Esophagus muscularis mucosa (tissue), 4 donors: ENCODE measurements at places on chromosomes 3 and 15. TPM values are rescaled to one million over a fixed set of nuclear protein-coding genes. Genes with fewer than 3 reads are reported as not detected.

DNA sequence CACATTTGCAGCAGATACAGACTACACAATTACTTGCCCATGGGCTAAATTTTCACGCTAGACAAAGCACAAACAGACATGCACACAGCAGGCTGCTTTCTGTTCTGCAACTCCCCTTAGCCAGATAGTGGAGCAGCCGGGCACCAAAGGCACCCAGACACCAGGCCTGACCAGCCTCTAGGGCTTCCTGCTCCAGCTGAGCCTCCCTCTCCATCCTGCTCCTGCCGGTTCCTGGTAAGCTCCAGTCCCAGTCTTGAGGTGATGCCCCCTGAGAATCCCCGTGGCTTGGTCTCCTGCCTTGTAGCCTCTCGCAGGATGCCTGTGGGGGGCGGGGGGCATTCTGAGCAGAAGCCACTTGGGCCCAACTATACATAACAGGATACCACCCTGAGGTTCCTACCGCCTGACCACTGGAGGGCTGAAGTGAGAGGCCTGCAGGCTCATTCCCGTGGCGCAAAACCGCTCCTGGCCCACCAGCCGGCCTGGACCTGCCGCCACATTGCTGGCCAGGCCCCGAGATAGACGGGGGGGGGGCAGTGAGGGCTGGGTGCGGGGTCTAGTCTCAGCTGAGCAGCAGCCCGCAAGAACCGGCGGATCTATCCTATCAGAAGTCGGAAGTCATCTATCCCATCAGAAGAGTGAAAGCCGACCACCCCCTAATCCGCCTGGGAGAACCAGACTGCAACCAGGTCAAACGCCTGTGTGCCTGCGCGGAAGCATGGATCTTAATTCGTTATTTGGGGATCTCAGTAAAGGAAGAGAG is 3.9 kb downstream of the FOXL2 start:
- no peak overlapping the region for H3K27ac ChIP-seq
- peaks cover 100% of the 10 kb centered on the region for H3K27me3 ChIP-seq
- H3K36me3 ChIP-seq, result no peaks in the 10 kb centered on the region
- peaks cover 59% of the 10 kb centered on the region for H3K4me1 ChIP-seq
- no peak for DNase-seq
- H3K4me3 ChIP-seq, result no peak overlapping the region

- no peaks in the 10 kb centered on the region for H3K36me3 ChIP-seq
- H3K4me3 ChIP-seq, result no peak overlapping the region
- DNase-seq, result no peak
- no peaks in the 10 kb centered on the region for H3K4me1 ChIP-seq
- no peak overlapping the region for H3K27ac ChIP-seq
These were observed 52.1 kb upstream of the TAMM41 start for GRCh38 chr3:11898611-11899325.

DNA sequence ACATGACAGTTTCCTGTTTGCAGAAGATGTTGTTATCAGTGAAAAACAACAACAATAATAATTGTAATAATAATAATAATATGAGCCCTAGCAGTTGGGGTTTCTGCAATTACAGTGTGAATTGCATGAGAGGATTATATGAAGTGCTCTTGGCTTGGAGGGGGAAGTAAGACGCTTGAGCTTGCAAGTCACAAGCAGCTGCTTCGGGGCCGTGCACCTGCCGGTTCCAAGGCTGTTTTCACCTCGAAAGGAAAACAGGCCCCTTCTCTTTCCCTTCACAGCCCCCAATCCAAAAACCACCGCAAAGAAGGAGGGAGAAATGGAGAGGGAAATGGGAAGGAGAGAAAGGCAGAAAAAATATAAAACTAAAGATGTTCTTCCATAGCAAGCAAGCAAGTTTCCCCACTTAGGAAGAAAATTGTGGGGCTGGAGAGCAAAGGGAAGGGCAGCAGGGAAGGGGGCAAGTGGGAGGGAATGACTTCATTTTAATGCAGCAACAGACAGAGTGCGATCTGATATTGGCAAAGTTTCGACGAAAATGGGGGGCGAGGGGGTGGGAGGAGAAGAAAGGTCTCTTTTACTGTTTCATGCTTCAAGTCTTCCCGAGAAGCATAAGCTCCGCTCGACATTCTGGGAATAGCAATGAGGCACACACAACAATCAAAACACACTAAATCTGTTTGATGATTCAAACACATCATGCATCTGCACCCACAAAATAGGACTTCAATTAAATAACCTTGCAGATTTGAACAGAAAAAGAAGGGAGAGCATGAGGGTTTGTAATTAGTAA is 284.2 kb upstream of the ATP11B start:
- no peaks in the 10 kb centered on the region for H3K27me3 ChIP-seq
- DNase-seq, result no peak
- no peaks in the 10 kb centered on the region for H3K4me1 ChIP-seq

DNA sequence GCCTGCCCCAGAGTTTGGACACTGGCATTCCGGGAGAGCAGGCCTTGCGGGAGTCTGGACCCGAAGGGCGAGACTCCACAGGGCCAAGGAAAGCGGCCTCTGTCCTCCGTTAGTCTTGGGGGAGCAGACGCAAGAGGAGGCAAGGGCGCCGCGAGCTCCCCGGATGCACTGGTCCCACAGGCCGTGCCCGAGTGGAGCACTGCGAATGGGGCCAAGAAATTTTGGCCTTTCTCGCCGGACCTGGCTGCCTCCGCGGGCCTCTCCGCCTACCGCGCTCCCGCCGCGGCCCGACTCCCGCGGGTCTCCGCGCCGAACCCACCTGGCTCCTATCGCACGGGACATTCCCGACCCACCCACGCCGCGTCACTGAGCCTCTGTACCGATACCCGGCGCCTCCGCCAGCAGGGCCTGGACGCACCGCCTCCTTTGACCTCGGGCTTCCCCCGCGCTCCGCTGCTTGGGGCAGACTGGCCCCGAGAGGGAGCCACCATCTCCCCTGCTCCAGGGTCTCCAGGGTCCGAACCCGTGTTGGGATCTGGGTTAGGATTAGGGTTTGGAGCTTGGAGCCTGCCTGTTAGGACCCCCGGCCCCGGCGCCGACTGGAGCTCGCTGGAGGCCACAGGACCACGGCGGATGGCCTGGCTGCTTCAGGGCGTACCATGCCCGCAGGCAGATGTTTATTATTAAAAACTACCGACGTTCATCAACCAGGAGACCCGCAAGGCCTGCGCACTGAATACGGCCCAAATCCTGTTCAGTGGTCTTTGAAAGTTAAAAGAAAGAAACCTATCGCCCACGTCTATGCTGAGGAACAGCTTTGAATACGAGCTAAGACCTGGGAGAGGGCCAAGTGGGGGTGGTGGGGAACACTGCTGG is 11.7 kb downstream of the SHOX2 start:
- no peaks in the 10 kb centered on the region for H3K36me3 ChIP-seq
- H3K27ac ChIP-seq, result no peak overlapping the region
- H3K27me3 ChIP-seq, result peaks cover 52% of the 10 kb centered on the region
- peaks cover 19% of the 10 kb centered on the region for H3K4me1 ChIP-seq

DNA sequence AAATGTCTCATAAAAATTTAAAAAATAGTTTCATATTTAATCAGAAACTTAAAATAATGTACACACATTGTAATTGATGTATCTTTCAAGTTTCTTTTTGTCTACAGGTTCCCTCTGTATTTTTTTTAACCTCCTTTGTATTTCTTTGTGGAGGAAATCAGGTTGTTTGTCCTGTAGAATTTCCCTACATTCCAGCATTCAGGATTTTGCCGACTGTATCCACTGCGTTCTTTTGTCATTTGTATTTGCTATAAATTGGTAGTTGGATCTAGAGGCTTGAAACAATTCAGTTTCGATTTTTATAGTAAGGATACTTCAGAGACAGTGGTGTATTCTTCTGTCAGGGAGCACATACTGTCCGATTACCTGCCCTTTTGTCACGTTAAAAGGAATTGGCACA is 367.2 kb downstream of the SOX2 start:
- no peaks in the 10 kb centered on the region for H3K4me1 ChIP-seq
- DNase-seq, result no peak
- H3K27me3 ChIP-seq, result peaks cover 4% of the 10 kb centered on the region
- H3K27ac ChIP-seq, result no peak overlapping the region

DNA sequence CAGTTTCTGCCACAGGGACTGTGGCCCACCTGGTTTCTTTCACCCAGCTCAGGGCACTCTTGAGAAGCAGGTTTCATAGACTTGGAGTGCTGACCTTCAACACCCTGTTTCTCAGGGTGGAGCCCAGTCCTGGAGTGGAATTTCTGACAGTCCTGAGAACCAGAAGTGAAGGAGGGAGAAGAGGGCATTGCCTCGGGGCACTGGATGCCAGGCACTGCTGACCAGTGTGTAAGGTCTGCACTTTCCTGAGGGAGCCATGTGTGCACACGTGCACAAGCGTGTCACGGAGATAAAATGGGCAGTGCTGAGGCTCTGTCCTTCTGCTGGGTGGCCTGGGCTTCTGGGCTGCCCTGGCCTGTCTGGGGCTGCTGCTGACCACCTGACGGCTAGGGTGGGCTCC is 118.5 kb downstream of the SEC22A start:
- H3K4me1 ChIP-seq, result peaks cover 16% of the 10 kb centered on the region

GRCh38 chr3:140378571-140379340 is 299.1 kb upstream of the TRIM42 start:
- no peak overlapping the region for H3K4me3 ChIP-seq
- DNase-seq, result peak; percentile 64
- H3K36me3 ChIP-seq, result no peaks in the 10 kb centered on the region
- H3K4me1 ChIP-seq, result no peaks in the 10 kb centered on the region
- no peaks in the 10 kb centered on the region for H3K27me3 ChIP-seq
- no peak overlapping the region for H3K27ac ChIP-seq

DNA sequence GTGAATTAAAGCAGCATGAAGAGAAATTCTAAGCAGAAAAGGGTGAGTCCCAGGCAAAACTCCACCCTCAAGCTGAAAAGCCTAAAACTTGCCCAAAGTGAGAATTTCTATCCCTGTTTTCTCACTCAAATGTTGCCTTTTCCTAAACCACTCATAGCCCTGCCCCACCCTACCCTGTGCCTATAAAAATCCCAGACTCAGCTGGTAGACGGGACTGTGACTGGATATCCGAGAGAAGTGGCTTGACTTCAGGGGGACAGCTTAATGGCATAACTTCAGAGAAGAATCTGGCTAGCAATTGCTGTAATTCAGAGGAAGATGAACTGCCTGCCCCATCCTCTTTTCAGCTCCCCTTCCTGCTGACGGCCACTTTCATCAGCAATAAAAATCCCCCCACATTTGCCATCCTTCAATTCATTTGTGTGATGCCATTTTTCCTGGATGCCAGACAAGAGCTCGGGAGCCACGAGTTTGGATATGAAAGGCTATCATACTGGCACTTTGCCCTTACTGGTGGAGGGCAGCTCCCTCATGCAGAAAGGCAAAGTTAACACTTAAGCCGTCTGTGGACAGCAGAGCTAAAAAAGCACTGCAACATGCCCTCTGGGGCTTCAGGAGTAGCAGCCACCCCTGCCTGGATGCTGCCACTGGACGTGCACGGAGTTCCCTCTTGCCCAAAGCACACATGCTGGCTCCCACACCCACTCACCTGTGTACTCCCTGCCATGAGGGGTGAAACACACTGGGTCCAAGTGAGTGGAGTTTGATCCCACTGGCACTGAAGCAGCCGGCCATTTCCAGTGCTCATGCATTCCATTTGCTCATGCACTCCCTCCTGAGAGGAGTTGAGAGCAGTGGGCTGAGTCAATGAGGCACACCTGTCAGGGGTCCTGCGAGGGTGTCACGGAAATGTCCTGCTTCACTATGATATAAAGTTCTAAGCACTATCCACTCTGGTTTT is 670.6 kb downstream of the PLOD2 start:
- H3K27me3 ChIP-seq, result no peaks in the 10 kb centered on the region
- DNase-seq, result no peak
- no peaks in the 10 kb centered on the region for H3K36me3 ChIP-seq
- H3K27ac ChIP-seq, result no peak overlapping the region

DNA sequence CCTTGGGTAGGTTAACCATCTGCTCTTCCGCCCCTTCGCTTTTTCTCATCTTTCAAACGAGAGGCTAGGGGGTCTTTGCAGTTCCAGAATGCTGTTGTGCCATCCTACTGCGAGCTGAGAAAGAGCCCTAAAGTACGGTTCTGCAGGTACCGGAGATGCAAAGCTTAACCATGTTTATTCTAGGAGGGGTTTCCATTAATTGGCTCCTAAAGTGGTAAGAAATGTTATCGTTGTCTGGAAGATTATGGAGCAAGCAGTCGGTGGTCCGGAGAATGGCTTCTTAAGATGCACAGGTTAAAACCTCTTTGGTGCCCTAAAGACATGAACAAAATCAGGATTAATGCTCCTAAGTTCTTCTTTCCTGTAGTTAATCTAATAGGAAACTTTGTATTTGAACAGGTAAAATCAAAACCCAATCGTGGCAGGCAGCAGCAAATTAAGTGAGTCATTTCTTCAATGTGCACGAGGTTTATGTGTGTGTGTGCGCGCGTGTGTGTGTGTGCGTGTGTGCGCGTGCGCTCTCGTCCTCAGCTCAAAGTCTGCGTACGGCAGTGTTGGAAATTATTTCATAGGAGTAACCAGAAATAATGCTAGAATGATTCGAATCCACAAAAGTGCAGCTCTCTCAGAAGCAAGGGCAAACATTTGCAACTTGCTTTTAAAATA is 772 bp downstream of the FAM81A start:
- peaks cover 21% of the 10 kb centered on the region for H3K4me1 ChIP-seq
- H3K27ac ChIP-seq, result no peak overlapping the region
- H3K4me3 ChIP-seq, result peak overlapping the region; percentile 71
- peak; percentile 77 for DNase-seq
- H3K27me3 ChIP-seq, result no peaks in the 10 kb centered on the region

DNA sequence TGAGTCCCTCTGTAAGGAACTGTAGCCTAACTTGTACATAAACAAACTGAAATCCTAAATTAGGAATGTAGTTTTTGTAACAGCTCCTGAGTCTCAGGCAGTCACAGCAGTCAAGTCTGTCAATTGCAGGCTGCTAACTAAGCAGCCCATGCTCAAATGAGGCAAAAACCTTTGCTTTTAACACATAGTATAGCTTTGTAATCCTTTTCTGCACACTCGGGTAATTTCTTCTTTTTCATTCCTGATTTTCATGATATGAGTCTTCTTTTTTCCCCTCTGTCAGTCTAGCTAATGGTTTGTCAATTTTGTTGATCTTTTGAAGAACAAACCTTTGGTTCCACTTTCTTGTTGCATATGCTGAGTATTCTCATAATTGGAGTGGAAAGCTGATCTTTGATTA is 84.9 kb upstream of the LRRFIP2 start:
- H3K4me1 ChIP-seq, result peaks cover 7% of the 10 kb centered on the region
- DNase-seq, result no peak
- H3K36me3 ChIP-seq, result peaks cover 8% of the 10 kb centered on the region
- H3K27me3 ChIP-seq, result no peaks in the 10 kb centered on the region

GRCh38 chr3:24802614-24803013 is 308.0 kb upstream of the THRB start:
- no peak overlapping the region for H3K4me3 ChIP-seq
- H3K4me1 ChIP-seq, result no peaks in the 10 kb centered on the region
- H3K27ac ChIP-seq, result no peak overlapping the region
- no peaks in the 10 kb centered on the region for H3K36me3 ChIP-seq
- no peaks in the 10 kb centered on the region for H3K27me3 ChIP-seq

The TMEM266 gene
- total RNA-seq, result not detected

The FYTTD1 gene
- total RNA-seq, result 57.7 TPM

The DZIP1L gene
- total RNA-seq, result 12.1 TPM

The C2CD4A gene
- total RNA-seq, result not detected

The OTOL1 gene
- total RNA-seq, result not detected

The DUOX2 gene
- total RNA-seq, result under 0.01 TPM

The RBM6 gene
- total RNA-seq, result 57.9 TPM

The CP gene
- total RNA-seq, result 5.6 TPM

The CFAP91 gene
- 4.3 TPM for total RNA-seq
